ENCODE measurements at places on chromosomes 5 and 9. TPM values are rescaled to one million over a fixed set of nuclear protein-coding genes. Genes with fewer than 3 reads are reported as not detected.

DNA sequence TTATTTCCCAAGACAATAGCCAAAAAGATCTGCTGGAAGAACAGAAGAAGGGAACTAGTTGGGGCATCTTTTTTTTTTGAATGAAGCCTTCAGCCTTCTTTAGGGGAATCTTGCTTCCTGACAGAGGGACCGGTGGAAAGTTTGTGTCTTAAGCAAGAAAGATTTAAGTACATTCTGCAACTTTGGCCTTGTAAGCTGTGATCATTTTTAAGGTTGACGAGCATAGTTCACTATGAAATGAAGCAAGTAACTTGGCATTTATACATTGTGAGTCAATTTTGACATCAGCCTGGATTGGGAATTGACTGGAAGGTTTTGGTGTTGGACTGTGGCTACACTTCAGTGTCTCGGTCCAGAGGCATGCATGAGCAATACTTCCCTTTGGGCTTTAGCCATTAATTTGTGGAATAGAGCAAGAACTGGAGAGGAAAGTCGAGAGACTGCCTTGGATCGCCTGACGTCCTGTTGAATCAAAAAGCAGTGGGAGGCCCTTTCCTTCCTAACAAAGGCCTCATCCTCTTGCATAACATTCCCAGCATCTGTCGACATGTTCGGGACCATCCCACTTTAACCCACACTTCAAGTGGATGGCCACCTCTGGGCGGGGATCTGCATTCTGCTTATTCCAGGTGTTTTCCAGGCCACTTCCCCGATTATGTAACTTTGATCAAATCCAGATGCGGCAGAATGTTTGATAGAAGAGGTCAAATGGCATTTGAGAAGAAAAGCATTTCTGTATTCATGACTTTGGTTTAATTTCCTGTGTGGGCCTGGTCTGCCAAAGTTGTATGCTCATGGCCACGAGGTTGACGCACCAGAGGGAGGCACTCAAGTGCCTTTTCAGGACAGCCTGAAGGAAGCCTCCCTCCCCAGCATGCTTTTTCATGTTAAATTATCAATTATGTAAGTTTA lies 12.5 kb downstream of the ABL1 start:
- DNase-seq = no peak

GRCh38 chr5:142357469-142358090 lies 32.8 kb upstream of the SPRY4 start:
- no peak for DNase-seq

The INSL4 gene
- total RNA-seq = not detected

The NXNL2 gene
- total RNA-seq = 0.71 TPM

The S100Z gene
- 1.2 TPM for total RNA-seq

The ARHGEF39 gene
- total RNA-seq = 1.2 TPM

- no peak for DNase-seq
These were observed 248.7 kb downstream of the MAN2A1 start for GRCh38 chr5:109938453-109938852.

- DNase-seq = no peak
These were observed 145.4 kb upstream of the MPDZ start for GRCh38 chr9:13424872-13425271.

GRCh38 chr9:113635586-113635985 lies 172.1 kb downstream of the RGS3 start:
- DNase-seq = no peak

The TICAM2 gene
- total RNA-seq = 5.8 TPM

The HRCT1 gene
- total RNA-seq = 8.7 TPM

DNA sequence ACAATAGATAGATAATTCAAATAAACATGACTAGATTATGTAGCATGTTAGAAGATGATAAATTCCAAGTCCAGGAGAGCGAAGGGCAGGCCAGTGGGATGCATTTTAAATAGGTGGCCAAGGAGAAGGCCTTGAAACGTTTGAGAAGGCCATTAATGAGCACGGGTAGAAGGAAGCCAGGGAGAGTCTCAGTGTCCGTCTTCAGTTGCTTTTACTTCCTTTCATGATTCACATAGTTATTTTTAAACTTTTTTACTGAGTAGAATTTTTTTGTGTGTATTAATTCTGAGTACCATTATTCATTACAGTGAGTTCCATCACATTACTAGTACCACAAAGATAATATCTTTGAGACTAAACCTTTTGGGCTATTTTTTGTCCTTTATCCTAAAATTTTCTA lies 259.2 kb downstream of the ARRDC3 start:
- DNase-seq = no peak

The UBE2D2 gene
- total RNA-seq = 97.0 TPM

DNA sequence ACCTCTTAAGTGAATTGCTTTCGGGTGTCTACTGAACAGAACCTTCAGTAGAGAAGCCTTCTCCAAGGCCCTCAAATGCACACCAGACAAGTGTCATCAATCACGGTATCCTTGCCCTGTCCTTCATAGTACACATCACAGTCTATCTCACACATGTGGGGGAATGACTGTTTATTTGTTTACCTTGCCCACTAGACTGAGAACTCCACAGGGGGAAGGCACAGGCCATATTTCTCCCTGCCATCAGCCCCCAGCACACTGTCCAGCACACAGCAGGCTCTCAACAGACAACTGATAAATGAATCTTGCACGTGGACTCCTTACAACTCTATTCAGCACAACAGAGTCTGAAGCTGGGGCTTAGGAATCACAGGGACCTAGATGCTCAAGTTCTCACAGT lies 128.5 kb downstream of the MED27 start:
- DNase-seq = no peak

The ENTPD2 gene
- 0.62 TPM for total RNA-seq

The C5orf58 gene
- not detected for total RNA-seq

DNA sequence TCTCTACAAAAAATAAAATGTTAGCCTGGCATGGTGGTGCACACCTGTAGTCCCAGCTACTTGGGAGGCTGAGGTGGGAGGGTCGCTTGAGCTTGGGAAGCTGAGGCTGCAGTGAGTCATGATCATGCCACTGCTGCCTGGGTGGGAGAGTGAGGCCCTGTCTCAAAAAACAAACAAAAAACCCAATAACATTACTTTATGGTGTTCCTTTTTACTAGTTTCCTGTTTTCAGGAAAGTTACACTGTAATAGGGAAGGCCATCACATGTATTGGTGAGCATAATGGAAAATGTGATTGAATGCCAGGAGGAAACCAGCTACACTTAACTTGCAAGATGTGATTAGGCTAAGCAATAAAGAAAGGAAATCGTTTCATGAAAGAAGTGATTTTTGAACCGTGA lies 42.7 kb downstream of the SV2C start:
- no peak for DNase-seq

The FCN2 gene
- not detected for total RNA-seq

The STK32A gene
- 2.9 TPM for total RNA-seq

- no peak for DNase-seq
These were observed 55.2 kb downstream of the RASEF start for GRCh38 chr9:83007521-83008300.

The CTSV gene
- total RNA-seq = 0.32 TPM

The ZNF883 gene
- 0.89 TPM for total RNA-seq

GRCh38 chr5:91020065-91020800 lies 362.9 kb downstream of the ARRDC3 start:
- DNase-seq = no peak

The OR1Q1 gene
- not detected for total RNA-seq

DNA sequence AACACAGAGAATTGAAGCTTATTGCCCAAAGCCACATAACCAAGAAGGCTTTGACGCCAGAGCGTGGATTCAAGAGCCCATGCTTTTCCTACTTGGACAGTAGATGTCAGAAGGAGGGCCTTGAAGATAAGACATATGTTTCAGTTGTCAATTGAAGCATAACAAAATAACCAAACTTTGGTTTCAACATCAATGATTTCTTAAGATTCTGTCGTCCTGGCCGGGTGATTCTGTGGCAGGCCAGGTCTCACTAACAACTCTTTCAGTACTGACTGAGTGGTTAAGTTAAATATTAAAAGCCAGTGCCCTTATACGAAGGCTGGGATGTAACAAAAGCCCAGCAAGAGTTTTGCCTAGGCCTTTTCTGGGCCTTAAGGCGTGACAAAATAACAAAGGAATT lies 94.0 kb downstream of the RCL1 start:
- no peak for DNase-seq

The COL27A1 gene
- 13.0 TPM for total RNA-seq

The NR2F1 gene
- 42.6 TPM for total RNA-seq

The TTC23L gene
- 1.3 TPM for total RNA-seq

The DCAF10 gene
- 24.1 TPM for total RNA-seq

DNA sequence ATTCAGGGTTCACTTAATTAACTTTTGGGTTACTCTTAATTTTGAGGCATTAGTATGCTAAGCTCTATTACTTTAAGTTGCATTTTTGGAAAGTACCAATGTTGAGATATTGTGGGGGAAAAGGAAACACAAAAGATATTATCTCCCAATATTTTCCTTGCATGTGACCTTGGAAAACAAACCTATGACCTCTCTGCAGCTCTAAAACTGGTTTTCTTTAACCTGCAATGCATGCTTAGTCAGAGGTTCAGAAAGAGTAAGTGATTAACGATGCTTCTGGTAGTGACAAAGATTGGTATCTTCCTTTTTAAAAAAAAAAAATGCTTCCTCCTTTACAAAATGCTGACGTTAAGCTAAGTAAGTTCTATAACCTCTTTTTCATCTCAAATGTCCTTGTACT lies 44.9 kb upstream of the CDH18 start:
- no peak for DNase-seq

GRCh38 chr9:86971742-86972141 lies 24.4 kb upstream of the GAS1 start:
- no peak for DNase-seq

DNA sequence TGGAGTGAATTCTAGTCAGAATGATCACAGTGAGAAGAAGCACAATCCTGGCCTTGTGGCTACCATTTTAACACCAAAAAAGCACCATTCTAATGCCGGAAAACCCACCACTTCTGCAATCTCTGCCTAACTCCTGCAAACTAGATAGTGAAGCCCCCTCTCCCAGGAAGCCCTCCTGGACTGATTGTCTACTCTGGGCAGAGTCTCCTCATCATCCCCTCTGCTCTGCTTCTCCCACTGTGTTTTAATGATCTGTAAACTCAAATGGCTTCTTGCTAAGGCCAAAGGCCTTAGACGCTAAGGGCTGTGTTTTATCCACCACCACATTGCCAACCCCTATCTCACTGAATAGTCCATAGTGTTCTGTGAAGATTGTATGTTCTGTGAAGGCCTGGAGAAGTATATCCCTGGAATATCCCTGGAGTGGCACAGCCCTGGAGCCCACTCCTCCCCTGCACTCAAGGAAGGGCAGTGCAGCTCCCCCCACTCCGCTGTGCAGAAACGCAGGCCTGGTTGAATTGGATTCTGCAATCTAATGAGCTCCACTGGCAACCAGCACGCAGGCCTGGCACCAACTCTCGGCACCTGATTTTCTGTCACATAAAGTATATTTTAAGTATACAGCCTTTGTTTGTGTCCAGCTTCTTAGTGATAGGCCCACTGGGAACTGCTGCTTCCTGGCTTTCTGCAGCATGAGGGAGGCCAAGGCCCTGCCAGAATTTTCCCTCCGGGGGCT lies 126.3 kb downstream of the ATPSCKMT start:
- DNase-seq = no peak

The GM2A gene
- total RNA-seq = 129 TPM
